Activated naive CD8-positive, alpha-beta T cell treated with anti-CD3 and anti-CD28 coated beads, Interleukin-2, amount 10 ng/mL, durations not matched to agents 7 days and 5 days (primary cell): ENCODE measurements at places on chromosomes 3 and 15. TPM values are rescaled to one million over a fixed set of nuclear protein-coding genes. Genes with fewer than 3 reads are reported as not detected.
A peak's percentile ranks its signal among the peaks of the same experiment; 100 is the strongest.

DNA sequence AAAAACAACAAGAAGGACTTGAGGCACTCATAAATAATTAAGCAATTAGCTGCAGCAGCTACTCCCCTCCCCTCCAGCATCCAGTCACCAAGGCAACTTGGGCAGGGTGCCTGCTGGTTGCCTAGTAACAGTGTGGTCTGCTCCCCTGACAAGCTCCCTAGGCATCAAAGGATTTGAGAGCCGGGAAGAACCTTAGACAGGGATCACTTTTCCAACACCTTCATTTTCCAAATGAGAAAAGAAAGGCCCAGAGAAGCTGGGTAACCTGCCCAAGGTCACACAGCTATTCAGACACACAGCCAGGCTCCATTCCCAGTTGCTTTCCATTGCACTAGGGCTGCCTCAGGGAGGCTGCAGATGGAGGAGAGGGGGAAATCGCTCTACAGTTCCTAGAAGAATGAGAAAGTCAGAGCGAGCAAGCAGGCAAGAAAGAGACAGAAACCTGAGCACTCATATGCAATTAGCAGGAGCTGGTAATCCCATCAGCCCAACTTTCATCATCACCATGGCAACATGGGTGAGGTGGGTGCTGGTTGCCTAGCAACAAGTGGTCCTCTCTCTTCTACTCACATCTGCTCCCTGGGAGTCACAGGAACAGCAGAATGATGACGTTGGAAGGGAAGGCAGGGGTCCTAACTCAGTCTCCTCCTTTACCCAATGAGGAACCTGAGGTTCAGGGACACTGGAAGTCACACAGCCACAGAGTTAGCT, 3.6 kb upstream of the EIF4E3 start:
- no peak overlapping the region for H3K27ac ChIP-seq
- no peaks in the 10 kb centered on the region for H3K36me3 ChIP-seq
- H3K27me3 ChIP-seq: no peaks in the 10 kb centered on the region
- no peak for DNase-seq
- H3K4me1 ChIP-seq: peaks cover 32% of the 10 kb centered on the region

DNA sequence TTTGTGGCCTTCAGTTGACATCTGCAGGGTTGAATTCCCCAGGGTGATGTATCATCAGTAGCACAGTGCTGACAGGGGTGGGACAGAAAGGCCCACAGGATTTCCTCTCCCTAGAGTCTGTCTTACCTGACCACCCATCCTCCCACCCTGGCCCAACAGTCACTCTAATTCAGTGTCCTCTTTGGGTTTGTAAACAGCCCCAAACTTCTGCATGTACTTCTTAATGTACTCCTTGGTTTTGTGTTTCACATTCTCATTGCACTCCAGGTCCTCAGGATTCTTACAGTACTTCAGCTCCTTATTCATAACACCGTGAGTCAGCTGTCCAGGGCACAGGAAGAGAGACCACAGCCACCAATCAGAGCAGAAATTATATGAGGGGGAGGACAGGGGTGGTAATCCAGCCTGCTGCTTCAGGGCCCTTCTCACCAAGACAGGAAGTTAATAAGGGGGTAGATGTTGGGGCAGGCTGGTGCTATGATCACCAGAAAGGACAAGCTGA, 37.5 kb downstream of the NBEAL2 start:
- no peaks in the 10 kb centered on the region for H3K27me3 ChIP-seq
- peak overlapping the region; percentile 84 for H3K27ac ChIP-seq
- H3K4me1 ChIP-seq: peaks cover 57% of the 10 kb centered on the region

- peak overlapping the region; percentile 65 for H3K27ac ChIP-seq
- H3K27me3 ChIP-seq: no peaks in the 10 kb centered on the region
- peak overlapping the region; percentile 15 for H3K4me3 ChIP-seq
- no peak for DNase-seq
- peaks cover 37% of the 10 kb centered on the region for H3K36me3 ChIP-seq
Measured at GRCh38 chr3:3170998-3171397, 8.5 kb downstream of the CRBN start.

- no peak overlapping the region for H3K27ac ChIP-seq
- peak overlapping the region; percentile 94 for H3K4me3 ChIP-seq
- H3K27me3 ChIP-seq: no peaks in the 10 kb centered on the region
- no peak for DNase-seq
- H3K4me1 ChIP-seq: peaks cover 31% of the 10 kb centered on the region
- peaks cover 2% of the 10 kb centered on the region for H3K36me3 ChIP-seq
Measured at GRCh38 chr3:130895690-130896488, 2.0 kb downstream of the ATP2C1 start.

The AGBL1 gene
- total RNA-seq: not detected
